ENCODE measurements at places on chromosomes 6 and 20.

GRCh38 chr6:129267028-129267427 lies 384.1 kb downstream of the LAMA2 start:
- no peak for DNase-seq

DNA sequence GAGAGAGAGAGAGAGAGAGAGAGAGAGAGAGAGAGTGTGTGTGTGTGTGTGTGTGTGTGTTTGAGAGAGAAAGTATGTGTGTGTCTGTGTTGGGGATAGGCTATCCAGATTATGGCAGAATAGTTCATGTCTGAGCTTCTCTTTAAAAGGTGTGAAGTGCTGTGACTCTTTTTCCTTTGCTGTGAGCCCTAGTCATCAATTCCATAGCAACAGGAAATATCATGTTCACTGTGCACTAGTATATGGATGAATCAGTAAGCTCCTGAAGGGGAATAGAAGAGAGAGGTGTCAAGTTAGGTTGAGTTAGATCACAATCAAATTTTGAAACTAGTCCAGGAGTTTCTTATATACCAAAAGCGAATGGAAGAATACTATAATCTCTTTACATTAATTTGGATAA lies 318.7 kb downstream of the RFPL4B start:
- no peak for DNase-seq

DNA sequence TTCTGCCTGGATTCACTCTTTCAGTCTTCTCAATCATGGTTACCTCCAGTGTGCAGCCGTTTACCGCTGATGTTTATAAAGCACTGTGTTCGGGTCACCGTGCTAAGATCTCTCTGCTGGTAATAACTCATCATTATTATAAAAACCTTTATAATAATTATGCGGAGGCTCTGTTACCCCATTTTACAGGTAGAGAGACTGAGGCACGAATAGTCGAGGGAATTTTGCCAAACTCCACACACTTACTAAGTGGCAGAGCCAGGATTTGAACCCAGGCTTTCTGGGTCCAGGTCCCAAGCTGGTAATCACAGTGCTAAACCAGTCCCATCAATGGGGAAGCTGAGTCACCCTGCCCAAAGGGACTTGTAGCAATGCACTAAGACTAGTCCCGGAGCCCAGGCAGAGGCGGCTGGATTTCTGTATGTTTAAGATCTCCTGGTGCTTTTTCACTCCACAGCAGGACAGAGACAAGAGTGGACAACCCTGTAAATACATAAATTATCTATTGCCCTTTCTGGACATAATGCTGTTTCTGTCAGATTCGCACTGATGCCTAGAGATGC lies 48.1 kb downstream of the SYNJ2 start:
- DNase-seq: peak; percentile 78

- DNase-seq: no peak
Measured at GRCh38 chr6:136235233-136235564, 14.9 kb downstream of the MTFR2 start.

DNA sequence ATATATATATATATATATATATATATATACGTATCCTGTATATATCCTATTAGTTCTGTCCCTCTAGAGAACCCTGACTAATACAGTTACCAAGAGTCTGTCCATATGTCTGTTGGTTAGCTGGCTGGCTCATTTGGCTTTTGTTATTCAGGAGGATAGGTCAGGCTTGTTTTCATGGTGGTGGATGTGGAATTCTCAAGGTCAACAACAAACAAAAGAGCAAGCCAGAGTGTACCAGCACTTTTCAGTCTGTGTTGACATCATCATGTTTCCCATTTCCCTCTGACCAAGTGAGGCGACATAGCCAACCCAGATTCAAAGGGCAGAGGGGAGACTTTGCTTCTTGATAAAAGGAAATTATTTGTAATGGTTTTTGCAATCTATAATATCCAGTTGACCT lies 88.5 kb upstream of the PTCHD4 start:
- DNase-seq: no peak

GRCh38 chr6:75396005-75396800 lies 97.4 kb downstream of the FILIP1 start:
- DNase-seq: no peak

- DNase-seq: no peak
Measured at GRCh38 chr6:80478030-80478429, 371.6 kb downstream of the BCKDHB start.

DNA sequence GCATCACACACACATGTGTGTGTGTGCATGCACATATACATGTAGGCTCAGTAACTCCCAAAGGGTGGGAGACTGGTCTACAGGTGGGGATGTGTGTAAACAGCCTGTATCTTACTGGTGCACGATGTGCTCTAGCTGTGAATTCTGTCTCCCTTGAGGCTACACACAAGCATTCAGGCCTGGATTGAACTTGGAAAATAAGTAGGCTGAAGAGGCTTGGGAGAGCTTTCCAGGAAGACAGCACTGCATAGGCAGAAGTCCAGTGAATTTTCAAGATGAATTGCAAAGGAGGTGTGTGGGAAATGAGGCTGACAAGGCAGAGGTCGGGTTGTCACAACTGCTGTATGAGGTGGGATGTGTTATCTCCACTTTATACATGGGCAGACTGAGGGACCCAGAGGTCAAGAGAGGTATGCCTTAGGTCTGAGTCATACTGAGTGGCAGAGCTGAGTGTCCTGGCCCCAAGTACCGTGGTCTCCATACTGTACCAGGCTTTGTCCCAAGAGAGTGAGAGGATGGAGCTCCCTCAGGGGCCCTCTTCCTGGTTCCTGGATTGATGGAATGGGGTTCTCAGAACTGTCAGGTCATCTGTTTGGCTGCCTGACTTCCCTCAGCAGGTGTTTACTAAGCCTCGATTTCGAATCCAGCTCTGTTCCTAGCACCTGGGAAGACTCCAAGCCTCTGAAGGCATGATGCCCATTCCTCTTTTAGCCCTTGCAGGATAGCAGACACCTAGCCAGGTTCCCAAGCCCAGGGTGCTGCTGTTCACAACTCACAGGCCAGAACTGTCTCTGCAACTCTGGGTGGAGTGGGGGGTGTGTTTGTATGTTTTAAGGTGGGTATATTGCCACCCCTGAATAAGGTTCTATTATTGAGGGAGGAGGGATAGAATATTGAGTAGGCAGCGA lies 14.4 kb downstream of the SNPH start:
- DNase-seq: no peak

DNA sequence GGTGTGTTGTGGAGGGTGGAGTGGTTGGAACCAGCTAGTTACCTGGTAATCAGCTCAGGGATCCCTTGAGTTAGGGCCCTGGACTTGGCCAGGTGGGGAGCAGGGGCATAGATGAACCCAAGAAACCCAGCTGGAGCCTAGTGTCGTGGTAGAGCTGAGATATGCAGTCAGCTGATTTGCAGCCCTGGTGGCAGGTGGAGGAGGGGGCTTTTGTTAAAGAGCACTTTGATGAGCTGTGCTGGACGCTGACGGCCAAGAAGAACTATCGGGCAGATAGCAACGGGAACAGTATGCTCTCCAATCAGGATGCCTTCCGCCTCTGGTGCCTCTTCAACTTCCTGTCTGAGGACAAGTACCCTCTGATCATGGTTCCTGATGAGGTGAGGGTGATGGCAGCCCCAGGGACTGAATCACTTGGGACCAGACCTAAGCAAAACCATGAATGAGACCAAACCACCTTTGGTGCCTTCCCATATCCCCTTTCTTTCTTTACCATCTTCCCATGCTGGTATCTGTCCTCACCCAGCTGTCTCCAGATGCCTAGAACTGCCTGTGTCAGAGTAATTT lies 12.7 kb downstream of the DEF6 start:
- DNase-seq: peak; percentile 24

DNA sequence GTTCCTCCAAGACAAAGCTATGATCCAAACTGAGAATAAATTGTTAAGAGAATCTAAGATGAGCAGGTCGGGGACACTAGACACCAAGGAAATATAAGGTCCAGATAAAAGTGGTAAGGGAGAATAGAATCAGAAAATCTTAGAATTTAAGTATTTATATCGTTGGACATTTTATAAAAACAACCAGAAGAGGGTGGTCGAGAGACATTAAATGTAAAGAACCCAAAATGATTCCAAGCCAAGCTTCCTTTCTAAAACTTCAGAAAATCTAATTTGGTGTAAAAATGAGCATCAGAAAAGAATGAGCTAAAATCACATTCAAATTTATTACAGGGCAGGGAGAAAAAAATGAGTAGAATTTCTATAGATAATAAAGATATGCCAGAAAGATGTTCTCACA lies 97.8 kb upstream of the OGFRL1 start:
- DNase-seq: peak; percentile 9

- no peak for DNase-seq
Measured at GRCh38 chr6:107550906-107551305, 61.0 kb downstream of the SOBP start.

- DNase-seq: no peak
Measured at GRCh38 chr6:52285177-52286068, 881 bp upstream of the MCM3 start.

GRCh38 chr6:854406-855118 lies 161.6 kb upstream of the EXOC2 start:
- no peak for DNase-seq

GRCh38 chr6:46490425-46491200 lies 636 bp downstream of the RCAN2 start:
- DNase-seq: no peak

DNA sequence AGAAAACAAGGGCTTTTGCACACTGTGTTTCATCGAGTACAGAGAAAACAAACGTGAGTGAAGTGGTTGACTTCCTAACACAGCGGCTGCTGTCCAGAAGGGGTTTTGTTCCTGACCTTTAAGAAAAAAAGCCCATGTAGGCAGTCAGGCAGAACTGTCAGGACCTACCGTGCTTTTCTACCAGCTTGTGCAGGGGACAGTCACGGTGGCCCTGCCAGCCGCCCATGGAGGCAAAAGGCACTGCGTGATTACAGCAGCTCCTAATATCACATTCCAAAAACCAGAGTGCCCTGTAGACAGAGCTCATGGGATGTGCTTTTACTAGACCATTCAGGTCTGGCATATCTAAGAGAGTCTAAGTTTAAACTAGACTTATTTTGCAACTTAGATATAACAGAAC lies 12.2 kb downstream of the TNFAIP3 start:
- DNase-seq: no peak

- no peak for DNase-seq
Measured at GRCh38 chr6:111808493-111808892, 64.8 kb downstream of the FYN start.

- DNase-seq: no peak
Measured at GRCh38 chr6:5598123-5598522, 336.8 kb downstream of the FARS2 start.

DNA sequence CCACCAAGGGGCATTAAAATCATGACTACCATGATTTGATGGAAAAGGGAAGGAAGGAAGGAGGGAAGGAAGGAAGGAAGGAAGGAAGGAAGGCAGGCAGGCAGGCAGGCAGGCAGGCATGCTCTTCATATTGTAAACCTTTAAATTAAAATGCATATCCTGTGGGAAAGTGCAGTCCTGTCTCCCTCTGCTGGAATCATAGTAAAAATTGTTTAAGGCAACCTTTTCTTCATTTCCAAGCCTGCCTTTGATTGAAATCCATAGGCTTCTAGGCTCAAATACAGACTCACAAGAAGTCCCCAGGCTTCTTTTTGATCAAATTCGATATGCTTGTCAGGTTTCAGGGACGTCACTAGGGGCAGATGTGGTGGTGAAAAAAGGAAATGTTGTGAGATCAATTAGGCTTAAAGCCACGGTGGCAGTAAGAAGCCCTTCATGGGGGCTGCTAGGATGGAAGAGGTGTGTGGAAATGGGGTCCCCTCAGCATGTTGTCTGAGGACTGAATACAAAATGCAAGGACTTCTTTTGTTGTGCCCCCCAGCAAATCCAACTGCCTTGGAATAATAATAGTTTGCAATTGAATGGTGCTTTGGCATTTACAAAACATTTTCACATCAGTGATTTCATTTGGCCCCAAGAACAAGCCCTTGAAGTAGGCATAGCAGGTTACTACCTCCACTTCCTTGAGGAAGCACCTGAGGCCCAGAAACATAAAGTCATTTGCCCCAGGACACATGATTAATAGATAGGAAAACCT lies 25.6 kb upstream of the GABRR1 start:
- DNase-seq: no peak

DNA sequence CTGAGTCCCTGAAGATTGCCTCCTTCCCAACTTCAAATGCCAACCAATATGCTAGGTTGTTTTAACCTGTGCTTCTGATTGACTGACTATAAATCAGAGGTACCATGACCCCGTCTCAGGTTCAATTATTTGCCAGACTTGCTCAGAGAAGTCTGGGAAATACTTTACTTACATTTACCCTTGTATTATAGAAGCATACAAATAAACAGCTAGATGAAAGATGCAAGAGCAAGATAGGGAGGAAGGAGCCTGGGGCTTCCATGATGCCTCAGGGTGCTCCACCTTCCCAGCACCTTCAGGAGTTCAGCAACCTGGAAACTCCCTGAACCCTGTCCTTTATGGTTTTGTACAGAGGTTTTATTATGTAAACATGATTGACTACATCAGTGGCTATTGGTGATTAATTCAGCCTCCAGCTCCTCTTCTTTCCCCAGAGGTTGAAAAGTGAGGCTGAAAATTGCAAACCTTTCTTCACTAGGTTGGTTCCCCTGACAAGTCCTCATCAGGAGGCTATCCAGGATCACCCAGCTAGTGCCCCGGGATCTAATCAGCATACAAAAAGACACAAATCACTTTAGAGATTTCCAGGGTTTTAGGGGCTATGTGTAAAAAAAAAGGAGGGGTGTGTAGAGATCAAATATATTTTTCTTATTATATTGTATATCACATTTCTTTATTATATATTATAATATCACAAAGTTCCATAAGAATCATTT lies 547.7 kb downstream of the EPM2A start:
- no peak for DNase-seq

- no peak for DNase-seq
Measured at GRCh38 chr6:15569035-15569995, 93.5 kb downstream of the DTNBP1 start.
